Osteocyte (in vitro differentiated cells): ENCODE measurements at places on chromosomes 5 and 9. TPM values are rescaled to one million over a fixed set of nuclear protein-coding genes. Genes with fewer than 3 reads are reported as not detected.
A peak's percentile ranks its signal among the peaks of the same experiment; 100 is the strongest.

The CARTPT gene
- total RNA-seq, result not detected in 2 replicates

The FOXD4L6 gene
- not detected in 2 replicates for total RNA-seq

DNA sequence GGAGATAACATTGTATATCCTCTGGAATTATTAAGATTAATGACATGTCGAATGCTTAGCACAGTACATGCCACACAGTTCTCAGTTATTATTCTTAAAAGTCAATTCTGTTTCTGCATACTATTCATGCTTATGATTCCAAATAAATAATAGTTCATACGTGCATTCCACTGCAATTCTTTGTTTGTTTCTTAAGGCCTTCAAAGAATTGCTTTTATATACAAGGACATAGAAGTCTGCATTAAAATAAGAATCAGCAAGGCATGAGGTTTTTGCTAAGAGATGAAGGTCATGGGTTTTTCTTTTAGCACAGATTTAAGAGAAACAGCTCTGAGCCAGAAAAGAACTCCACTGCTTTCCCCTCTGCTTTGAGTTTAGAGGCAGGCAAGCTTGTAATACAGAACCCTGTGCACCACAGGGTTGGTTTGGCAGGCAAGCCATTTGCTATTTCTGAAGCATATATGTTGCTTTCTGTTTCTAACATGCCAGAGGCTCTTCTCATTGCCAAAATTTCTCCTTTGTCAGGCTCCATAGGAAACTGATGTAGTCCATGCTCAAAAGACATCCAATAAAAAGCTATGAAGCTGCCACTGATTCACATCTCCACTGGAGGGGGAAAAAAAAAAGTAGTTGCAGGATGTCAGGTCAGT is 420.6 kb upstream of the TYRP1 start:
- no peak for DNase-seq

GRCh38 chr9:21385131-21385670 is at the start of gene IFNA2:
Gene IFNA2, minus strand, starts transcription at chr9:21385398. Its CDS starts 69 bp downstream, at chr9:21385329.
- DNase-seq, result no peak

DNA sequence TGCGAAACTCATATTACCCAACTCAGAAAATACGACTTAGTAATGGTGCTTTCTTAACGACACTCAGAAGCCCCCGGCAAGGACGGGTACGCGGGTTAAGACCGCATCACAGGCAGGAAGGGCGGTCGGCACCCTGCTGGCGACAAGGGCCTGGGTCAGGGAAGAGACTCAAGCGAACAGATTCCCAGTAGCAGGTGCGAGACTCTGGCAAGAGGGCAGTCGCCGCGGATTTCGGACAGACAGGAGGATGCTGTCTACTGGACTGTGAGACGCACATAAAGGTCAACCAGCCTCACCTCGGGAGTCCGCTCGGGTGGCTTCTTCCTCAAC is 398 bp downstream of the RAPGEF6 start:
- peak; percentile 86 for DNase-seq

- DNase-seq, result no peak
These were observed 43.4 kb upstream of the KIAA1958 start for GRCh38 chr9:112443200-112443599.

GRCh38 chr5:168770036-168770498 is 190.9 kb upstream of the PANK3 start:
- no peak for DNase-seq

GRCh38 chr5:171614511-171614910 is 171.1 kb upstream of the SMIM23 start:
- DNase-seq, result no peak

DNA sequence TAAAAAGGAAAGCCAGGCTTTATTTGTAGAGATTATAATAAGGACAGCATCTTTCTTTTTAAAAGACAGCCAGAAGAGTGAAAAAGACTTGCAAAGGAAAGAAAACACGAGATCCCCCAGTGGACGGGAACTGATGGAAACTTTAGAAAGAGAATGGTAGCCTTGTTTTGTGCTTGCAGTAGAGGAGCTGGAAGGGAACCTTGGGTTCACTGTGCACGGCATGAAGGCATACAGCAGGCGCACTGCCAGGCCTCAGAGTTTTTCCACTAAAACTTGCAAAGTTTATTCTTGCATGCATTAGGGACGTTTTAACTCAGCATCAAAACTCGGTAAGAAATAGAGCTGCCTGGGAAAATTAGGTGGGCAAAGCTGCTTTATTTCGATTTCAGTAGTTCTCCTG is 248.6 kb downstream of the IRX1 start:
- no peak for DNase-seq

DNA sequence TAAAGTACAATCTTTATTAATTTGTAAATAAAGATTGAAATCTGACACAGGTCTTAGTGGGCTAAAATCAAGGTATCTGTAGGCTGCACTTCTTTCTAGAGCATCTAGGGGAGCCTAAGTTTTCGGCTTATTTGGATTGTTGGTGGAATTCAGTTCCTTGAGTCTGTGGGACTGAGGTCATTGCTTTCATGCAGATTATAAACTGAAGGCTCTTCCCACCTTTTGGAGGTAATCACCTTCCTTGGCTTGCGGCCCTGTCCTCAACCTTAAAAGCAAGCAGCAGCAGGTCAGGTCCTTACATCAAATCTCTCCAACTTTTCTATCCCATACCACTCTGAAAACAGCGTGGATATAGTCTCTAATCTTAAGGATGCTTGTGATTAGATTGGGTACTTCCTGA is 25.9 kb downstream of the MAT2B start:
- no peak for DNase-seq

- DNase-seq, result no peak
These were observed 46.1 kb upstream of the ZBED3 start for GRCh38 chr5:77133061-77133758.

DNA sequence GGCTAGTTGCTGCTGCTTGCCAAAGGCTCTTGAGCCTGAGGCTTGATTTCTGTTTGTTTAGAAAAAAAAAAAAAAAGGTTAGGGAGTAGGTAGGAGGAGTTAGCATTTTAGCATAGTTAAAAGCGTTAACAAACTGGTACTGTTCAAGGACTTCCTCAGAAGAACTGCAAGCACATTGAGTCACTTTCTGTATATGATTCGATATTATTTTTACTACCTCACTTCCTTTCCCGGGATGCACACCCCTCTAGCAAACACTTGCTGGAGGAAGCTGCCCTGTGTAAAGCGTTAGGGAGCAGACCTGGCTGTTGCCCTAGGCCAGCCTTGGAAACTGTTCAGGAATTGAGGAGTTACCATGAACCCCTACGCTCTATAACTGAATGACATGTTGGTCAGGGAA is 15.7 kb upstream of the CEP120 start:
- no peak for DNase-seq

GRCh38 chr5:10629682-10630081 is 65.8 kb downstream of the ANKRD33B start:
- no peak for DNase-seq

GRCh38 chr5:99928490-99928889 is 606.7 kb upstream of the FAM174A start:
- no peak for DNase-seq

- DNase-seq, result no peak
These were observed 154.2 kb upstream of the TYRP1 start for GRCh38 chr9:12538842-12539579.

DNA sequence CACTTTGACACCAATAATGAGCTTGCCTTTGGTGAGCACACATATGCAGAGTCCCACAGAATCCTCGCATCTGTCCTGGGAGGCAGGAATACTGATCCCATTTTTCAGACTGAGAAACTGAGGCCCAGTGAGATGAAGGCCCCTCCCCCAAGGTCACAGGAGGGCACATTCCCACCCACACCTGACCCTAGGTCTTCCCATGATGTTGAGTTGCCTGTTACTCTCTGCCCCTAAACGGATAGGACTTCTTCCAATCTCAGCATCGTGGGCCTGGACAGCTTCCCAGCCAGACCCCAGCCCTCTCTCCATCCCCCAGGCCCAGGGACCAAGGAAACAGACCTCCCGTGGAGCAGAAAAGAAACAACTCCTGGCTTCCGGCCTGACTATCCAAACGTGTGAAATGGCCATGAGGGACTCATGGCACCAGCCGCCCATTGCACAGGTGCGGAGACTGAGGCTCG is 877 bp downstream of the SH3GLB2 start:
- no peak for DNase-seq

GRCh38 chr5:60219921-60220320 is 326.4 kb upstream of the PDE4D start:
- DNase-seq, result no peak

DNA sequence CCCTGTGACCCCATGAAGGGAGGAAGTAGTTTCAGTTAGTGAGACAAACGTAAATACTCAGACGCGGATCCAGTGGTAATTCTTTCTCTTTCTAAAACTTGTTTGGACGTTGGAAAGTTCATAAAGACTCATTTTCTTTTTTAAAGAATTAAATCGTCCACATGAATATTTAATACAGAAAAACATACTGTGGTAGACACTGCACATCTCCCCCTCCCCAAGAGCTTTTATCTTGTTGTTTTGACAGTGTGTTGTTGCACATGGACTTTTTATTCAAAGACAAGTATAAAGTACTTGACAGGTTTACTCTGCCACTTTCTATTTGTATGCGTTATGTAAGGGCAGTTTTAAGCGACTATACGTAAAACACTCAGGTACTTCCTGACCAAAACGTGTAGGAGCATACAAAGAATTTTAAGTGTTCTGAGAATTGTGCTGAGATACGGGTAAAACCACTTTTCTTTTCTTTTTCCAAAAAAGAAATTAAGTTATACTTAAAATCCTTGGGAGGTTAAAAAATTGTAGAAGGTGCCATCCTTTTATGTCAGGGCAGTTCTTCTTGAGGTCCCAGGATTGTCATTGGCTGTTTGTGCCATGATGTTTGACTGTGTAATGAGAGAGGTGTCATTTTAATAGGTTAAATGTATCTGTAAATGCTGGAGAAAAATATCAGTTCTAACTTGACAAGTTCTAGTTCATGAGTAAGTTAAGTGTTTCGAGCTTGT is 1.3 kb downstream of the NIPBL start:
- no peak for DNase-seq
